ENCODE measurements at places on chromosomes 3 and 15.

- H3K36me3 ChIP-seq = no peaks in the 10 kb centered on the region
- peak overlapping the region; percentile 18 for H3K27ac ChIP-seq
- no peaks in the 10 kb centered on the region for H3K27me3 ChIP-seq
Measured at GRCh38 chr3:58009026-58009748, 965 bp downstream of the FLNB start.

GRCh38 chr3:129623447-129624118, 17.1 kb upstream of the PLXND1 start:
- no peaks in the 10 kb centered on the region for H3K36me3 ChIP-seq
- peaks cover 49% of the 10 kb centered on the region for H3K4me1 ChIP-seq
- no peaks in the 10 kb centered on the region for H3K27me3 ChIP-seq
- no peak overlapping the region for H3K27ac ChIP-seq

DNA sequence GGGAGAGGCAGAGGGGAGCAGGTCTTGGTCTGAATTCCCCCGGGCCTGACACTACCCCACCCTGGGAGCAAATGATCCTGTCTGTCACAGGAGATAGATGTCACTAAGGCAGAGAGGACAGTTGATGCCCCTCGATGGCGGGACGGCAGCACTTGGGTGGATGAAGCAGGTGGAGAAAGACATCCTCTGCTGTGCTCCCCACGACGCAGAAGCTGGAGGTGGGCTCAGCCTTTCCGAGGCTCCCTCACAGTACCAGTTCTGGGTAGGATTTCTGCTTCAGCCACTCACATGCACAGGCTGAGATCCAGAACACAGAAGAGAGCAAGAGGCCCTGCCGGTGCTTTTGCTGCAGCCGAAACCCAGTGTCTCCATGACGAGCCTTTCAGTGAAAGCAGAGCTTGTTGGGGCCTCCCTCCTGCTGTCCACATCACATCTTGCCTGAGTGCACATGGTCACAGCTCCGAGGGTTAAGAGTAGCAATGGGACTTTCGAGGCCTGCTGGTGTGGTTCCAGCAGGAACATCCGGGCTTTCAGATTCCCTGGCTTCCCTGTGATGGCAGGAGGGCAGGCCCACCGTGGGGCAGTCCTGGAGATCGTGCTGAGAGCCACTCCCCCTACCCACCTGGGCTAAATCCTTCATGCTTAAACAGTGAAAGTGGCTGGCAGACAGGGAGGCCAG, 107.3 kb upstream of the PRR20G start:
- no peaks in the 10 kb centered on the region for H3K27me3 ChIP-seq
- no peaks in the 10 kb centered on the region for H3K36me3 ChIP-seq
- H3K27ac ChIP-seq = no peak overlapping the region
- no peak for DNase-seq
- H3K4me3 ChIP-seq = no peak overlapping the region

DNA sequence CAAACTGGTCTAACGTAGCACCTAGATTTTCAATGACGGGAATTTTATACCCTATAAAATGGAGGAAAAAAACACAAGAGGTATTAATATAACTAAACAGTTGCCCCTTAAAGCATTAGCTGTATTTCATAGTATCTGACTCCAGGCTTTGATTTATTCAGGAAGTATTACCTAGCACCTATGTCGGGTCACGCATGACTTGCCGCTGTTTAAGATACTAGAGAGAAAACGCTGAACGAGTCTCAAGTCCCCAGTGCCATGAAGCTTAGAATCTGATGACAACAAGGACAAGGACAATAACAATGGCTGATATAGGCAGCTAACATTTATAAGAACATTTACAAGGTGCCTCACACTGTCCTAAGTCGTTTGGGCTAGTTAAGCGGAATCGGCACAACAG, 1.9 kb downstream of the SNRPA1 start:
- H3K36me3 ChIP-seq = peaks cover 5% of the 10 kb centered on the region
- no peak for DNase-seq
- H3K27me3 ChIP-seq = no peaks in the 10 kb centered on the region
- no peak overlapping the region for H3K4me3 ChIP-seq
- H3K4me1 ChIP-seq = peaks cover 3% of the 10 kb centered on the region

DNA sequence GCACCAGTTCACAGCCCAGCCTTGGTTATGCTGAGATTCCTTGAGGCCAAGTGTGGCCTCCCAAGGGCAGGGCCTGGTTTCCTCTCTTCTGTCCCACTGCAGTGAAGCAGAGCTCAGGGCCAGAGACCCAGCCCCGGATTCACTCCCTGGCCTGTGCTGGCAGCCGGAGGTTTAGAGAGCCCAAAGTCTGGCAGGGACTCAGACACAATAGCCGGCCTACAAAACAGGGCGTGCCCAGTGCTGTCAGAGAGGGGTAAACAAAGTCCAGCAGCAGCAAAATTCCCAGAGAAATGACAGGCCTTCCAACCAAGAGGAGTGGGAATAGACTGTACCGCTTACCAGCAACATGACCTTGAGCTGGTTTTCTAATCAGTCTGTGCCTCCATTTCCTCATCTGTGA, 14.0 kb downstream of the VIPR1 start:
- H3K27me3 ChIP-seq = no peaks in the 10 kb centered on the region
- no peak overlapping the region for H3K27ac ChIP-seq
- H3K36me3 ChIP-seq = no peaks in the 10 kb centered on the region
- no peaks in the 10 kb centered on the region for H3K4me1 ChIP-seq

DNA sequence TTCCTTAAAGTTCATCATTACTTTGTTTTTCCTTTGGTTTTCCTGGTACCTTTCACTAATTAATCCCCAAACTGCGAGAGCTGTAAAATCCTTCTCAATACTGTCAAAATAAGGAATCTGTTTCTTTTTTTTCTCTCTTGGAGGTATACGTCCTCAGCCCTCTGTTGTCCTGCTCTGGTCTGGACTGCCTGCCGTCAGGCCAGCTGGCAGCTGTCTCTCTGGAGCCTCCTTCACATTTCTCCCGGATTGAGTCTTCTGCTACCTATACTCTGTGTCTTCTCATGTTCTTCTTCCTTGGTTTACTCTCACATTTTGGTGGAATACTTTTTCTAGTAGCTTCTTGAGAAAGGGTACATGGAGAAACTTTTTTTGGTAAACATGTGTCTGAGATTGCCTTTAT, 13.8 kb downstream of the TATDN2 start:
- no peak for DNase-seq
- H3K27me3 ChIP-seq = no peaks in the 10 kb centered on the region
- H3K4me3 ChIP-seq = no peak overlapping the region
- H3K36me3 ChIP-seq = peaks cover 16% of the 10 kb centered on the region

DNA sequence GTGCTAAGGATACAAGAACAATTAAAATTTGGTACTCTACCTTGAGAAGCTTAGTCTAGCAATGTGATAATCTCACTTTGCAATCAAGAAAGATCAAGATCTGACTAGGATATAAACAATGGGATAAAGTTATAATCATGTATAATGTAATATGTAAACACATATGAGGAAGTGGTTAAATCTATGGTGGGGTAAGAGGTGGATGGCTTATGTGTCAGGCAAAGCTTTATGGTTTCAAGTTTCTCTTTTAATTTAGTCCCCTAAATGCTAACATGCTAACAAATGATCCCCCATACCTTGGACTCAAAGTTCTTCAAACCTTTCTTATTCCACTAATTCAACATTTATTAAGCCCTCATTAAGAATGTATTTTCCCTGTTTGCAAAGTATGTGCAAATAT, 2.5 kb downstream of the RSL24D1 start:
- H3K4me3 ChIP-seq = no peak overlapping the region
- peaks cover 2% of the 10 kb centered on the region for H3K36me3 ChIP-seq
- no peaks in the 10 kb centered on the region for H3K27me3 ChIP-seq
- H3K4me1 ChIP-seq = no peaks in the 10 kb centered on the region

DNA sequence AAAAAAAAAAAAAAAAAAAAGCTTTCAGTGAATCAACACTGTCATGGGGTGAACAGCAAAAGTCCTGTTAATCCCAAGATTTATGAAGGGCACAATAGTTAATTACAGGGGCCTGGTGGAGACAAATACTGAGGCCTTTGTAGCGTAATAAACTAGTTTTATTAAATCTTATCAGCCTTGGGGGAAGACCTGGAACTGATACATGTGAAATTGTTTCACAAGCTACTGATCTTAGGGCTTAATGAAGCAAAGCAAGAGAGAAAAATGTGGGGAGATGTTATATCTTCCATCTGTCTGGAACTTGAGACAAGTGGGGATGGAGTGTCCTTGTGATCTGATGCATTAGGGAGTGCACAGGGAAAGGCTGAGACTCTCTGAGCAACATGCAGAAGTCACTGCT, 47.9 kb upstream of the OSBPL11 start:
- H3K4me1 ChIP-seq = peaks cover 8% of the 10 kb centered on the region
- DNase-seq = no peak
- no peak overlapping the region for H3K27ac ChIP-seq
- H3K4me3 ChIP-seq = no peak overlapping the region

DNA sequence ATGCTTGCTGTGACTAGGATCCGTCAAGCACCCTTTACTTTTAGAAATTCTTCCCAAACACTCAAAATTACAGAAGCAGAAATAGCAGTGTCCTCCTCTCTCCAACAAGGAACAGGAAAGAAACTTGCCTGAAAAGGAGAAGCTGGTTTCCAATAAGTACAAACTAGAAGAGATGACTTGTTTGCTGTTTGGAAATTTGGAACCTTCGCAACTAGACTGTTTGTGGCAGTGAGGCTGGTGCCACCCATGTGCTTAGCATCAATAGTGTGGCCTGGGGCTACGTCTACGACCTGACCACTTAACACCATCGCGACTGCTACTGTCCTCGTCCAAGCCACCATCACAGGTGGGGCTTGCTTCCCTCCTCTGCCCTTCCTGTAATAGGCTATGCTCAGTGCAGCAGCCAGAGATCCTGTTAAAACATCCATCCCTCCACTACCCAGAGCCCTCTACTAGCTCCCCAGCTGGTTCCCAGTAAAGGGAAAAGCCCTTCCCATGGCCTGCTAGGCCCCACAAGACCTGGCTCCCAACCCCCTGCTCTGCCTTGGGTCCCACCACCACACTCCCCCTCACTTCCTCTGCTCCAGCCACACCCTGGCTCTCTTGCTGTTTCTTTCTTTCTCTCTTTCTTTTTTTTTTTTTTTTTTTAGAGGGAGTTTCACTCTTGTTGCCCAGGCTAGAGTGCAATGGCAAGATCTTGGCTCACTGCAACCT, 52.6 kb upstream of the CCR2 start:
- H3K4me3 ChIP-seq = no peak overlapping the region
- H3K4me1 ChIP-seq = no peaks in the 10 kb centered on the region
- no peak overlapping the region for H3K27ac ChIP-seq
- no peaks in the 10 kb centered on the region for H3K36me3 ChIP-seq
- no peak for DNase-seq

DNA sequence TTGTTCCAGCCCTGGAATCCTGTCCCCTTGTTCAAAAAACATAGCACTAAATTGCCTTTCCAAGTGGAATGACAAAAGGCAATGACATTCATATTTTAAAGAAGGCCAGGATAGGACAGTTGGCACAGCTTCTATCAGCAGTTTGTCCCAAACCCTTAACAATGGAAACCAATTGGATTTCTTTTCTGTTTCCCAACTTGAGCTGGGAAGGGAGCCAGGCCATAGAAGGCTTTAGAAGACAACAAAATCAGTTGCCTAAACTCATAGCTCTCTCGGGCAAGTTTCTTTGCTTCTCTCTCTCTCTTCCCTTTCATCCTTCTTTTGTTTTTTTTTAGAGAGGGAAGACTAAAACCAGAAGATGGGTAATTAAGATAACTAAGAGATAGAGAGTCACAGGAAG, 227.7 kb upstream of the TPRG1 start:
- H3K27ac ChIP-seq = no peak overlapping the region
- no peaks in the 10 kb centered on the region for H3K27me3 ChIP-seq
- H3K4me3 ChIP-seq = no peak overlapping the region
- peaks cover 11% of the 10 kb centered on the region for H3K4me1 ChIP-seq
